ENCODE measurements at places on chromosomes 1 and 21.

DNA sequence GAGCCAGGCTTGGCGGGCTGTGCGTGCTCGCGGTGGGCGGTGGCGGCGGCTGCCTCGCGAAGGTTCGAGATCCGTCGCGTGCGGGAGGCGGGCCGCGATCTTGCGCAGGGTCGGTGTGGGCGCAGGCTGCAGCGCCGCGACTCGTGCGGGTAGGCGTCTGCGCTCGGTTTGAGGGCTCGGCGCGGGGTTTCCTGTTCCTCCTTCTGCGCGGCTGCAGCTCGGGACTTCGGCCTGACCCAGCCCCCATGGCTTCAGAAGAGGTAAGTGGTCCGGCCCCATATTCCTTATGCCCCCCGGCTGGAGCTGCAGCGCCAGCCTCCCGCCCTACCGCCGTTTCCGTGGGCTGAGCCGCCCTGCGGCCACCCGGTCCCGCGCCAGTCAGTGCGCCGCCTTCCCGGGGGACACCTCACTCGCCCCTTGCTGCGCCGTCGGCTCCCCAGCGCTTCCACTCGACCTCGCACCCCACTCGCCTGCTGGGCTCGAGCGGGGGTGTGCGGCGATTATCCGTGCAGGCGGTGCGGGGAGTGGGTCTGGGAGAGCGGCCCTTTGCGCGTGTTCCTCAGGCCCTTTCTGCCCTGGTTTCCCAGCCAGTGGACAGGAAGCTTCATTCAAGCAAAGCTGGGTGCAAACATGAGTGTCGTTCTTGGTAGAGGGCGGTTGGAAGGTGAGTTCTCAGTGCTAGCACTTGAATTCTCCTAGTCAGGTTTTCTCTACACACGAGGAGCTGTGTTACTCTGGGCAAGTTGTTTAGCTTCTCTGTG, at the start of gene CACYBP:
CACYBP (plus strand) TSS at position 12 of the 761 bp plus-strand sequence; CDS start at position 246, 234 bp downstream.
- no peak for DNase-seq

- no peak for DNase-seq
These were observed 491.2 kb upstream of the ZRANB2 start for GRCh38 chr1:71572038-71572437.

- DNase-seq: no peak
These were observed 43.4 kb downstream of the NUF2 start for GRCh38 chr1:163365186-163365585.

- DNase-seq: peak; percentile 97
These were observed 1.7 kb downstream of the DCAF8 start for GRCh38 chr1:160260406-160261382.

GRCh38 chr1:160718210-160718609, 6.6 kb upstream of the CD48 start:
- no peak for DNase-seq

DNA sequence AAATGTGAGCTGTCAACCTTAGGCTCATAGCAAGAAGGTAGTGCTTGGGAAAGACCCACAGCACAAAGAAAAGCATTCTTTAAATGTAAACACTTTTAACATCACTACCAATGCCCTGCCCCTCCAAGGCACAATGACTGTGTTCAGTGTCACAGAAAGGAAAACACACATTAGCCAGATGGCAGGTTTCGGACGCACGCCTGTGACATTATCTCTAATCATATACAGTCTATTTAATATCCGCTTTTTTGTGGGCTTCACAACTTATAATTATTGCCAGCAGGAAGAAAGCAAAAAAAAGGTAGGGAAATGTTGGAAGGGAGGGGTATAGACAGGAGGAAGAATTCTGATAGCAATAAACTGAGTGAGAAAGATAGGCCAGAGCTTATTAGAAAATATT, 112.4 kb upstream of the BEND5 start:
- no peak for DNase-seq

DNA sequence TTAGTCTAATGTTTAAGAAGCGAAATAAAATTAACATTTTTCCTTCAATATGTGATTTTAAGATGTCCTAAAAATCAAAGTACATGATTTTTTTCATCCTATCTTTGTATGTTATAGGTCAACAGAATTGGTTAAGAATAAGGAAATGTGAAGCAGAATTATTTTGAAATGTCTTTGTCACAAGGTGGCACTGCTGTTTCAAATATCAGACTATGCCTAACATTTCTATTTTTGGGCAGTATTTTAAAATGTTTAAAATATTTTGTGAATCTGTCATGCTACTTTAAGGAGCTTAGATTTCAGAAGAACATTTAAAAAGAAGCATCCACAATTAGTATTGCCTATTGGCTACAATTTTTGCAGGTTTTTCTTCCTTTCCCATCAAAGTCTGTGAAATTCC, 38.7 kb downstream of the AMY1C start:
- no peak for DNase-seq

GRCh38 chr21:17492415-17493168, 20.3 kb upstream of the CXADR start:
- DNase-seq: peak; percentile 44

DNA sequence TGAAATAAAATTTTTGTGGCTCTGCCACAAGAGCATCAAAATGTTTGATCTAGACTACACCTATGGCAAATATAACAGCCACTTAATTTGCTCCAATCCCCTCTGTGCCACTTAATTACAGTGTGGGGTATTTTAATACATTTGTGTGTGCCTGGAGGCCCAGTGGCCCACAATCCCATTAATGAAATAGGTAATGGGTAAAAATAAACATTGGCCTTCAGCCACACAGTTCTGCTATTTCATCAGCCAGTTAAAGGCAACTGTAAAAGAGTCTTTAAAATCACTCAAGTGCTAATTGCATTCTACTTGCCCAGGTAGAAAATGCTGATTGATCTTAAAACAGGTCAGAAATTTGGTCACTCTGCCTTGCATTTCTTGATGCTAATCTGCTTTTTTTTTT, 151.6 kb upstream of the UBE2U start:
- no peak for DNase-seq

GRCh38 chr1:204568576-204569315, 52.5 kb downstream of the MDM4 start:
- DNase-seq: no peak

- peak; percentile 28 for DNase-seq
These were observed 28.0 kb upstream of the SFPQ start for GRCh38 chr1:35220976-35221375.

DNA sequence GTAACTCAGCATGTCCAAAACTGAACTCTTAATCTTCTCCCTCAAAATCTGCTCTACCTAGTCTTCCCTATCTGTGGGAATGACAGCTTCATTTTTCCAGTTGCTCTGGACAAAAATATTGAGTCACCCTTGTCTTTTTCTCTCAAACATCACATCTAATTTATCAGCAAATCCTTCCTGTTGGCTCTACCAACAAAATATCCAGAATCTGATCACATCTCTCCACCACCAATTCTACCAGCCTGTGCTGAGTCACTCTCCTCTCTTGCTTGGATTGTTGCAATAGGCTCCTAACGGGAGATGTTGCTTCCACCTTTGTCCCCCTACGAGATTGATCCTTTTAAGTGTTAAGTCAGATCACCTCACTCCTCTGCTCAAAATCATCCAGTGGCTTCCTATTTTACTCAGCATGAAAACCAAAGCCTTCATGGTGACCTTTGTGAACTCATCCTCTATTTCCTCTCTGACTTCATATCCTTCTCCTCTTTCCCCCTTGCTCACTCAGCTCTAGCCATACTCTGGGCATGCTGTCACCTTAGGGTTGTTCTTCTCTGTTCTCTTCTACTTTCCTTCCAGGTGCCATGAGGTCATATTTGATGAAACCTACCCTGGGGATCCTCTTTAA, 21.5 kb upstream of the SMYD2 start:
- DNase-seq: no peak

DNA sequence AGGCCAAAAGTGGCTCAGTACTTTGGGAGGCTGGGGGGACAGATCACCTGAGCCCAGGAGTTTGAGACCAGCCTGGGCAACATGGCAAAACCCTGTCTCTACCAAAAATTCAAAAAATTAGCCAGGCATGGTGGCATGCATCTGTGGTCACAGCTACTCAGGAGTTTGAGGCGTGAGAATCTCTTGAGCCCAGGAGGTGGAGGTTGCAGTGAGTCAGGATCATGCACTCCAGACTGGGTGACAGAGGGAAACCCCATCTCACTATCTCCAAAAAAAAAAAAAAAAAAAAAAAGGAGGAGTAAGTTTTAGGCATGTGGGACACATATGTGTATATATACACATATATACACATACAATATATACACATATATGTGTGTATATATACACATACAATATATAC, 165.3 kb upstream of the DPYD start:
- peak; percentile 70 for DNase-seq

GRCh38 chr1:160309571-160309970, 24.6 kb upstream of the PEX19 start:
- no peak for DNase-seq

DNA sequence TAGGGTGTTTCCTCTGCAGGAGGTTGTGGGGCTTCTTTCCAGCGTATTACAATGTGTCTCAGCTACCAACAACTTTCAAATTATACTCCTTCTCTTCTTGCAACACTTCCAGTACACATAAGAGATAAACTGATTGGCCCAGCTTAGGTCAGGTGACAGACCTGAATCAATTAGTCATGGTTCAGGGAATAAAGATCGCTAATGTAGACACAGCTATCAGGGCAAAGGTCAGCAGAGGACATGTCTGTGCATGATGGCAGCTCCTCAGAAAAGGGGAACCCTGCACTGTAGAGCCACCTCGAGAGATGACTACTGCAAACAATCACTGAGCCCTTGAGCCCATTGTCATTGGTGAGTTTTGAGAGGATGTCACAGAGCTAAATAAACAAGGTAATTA, 36.8 kb upstream of the PKN2 start:
- DNase-seq: no peak

- DNase-seq: no peak
These were observed 1.7 kb upstream of the FRRS1 start for GRCh38 chr1:99768104-99768503.

DNA sequence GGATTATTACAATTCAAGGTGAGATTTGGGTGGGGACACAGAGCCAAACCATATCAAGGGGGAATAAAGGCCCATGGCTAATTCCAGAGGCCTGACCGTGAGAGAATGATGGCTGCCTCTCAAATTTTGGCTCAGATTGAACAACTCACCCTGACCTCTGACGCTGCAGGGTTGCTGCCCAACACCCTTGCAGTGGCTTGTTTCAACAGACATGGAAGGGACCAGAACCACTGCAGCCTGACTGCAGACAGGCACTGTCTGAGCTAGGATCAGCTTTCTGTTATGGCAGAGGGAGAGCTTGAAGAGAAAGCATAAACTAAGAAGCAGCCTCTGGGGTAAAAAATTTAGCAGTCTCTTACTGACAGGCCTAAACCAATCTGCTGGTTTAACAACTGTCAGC, 90.2 kb upstream of the GADD45A start:
- DNase-seq: no peak

DNA sequence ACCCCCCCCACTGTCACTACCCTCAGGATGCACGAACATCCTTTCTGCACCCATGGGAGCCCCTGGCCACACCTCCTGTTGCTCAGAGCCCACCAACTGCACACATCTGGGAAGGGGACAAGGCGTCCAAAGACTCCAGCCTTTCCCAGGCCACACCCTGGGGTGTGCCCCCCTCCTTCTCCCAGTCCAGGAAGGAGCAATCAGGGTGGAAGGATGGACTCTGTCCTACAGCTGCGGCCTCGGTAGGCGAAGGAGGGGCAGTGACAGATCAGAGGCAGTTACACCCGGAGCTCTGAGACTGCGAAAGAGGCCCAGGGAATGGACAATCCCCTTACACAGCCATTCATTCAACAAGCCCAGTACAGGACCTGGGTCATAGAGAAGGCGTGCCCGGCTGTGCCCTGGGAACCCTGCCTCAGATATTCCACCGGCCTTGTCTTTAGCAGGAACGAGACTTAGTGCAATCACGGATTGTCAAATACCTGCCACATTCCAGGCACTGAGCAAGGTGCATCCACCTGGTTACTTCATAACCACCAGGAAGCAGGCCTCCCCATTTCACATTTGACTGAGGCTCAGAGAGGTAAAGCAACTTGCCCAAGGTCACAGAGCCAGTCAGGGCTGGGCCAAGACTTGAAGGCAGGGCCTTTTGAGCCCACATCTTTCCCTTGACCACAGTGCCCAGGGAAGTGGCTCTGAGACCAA, 9.4 kb downstream of the HSPG2 start:
- no peak for DNase-seq

DNA sequence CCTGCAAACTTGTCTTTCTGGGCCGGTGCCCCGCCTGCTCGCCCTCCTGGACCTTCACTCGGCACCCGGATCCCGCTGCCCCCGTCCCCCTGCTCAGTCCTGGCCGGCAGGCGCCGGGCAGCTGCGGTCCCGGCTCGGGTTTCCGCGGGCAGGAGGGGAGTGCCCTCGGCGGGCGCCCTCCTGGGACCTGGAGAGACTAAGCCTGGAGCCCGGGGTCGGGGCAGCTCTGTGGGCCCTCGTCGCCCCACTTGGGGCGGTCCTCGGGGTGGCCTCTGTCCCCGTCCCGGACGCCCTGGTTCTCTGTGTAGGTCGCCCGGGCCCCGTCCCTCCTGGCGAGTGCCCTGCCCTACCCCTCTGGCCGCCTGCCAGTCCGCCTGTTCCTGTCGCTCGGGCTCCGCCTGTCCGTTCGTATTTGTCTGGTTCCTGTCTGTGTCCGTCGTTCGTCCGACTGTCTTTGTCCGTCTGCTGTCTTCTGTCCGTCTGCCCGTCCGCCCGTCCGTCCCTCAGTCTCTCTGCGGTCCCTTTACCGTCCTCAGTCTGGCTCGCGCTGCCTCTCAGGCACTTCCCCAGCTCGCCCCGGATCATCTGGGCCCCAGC, 490 bp downstream of the SERINC2 start:
- DNase-seq: no peak
